Esophagus muscularis mucosa (tissue), 4 donors: ENCODE measurements at places on chromosomes 5 and 9. TPM values are rescaled to one million over a fixed set of nuclear protein-coding genes. Genes with fewer than 3 reads are reported as not detected.
A peak's percentile ranks its signal among the peaks of the same experiment; 100 is the strongest.

- DNase-seq: no peak
These were observed 87.5 kb upstream of the FBXW11 start for GRCh38 chr5:172093965-172094364.

DNA sequence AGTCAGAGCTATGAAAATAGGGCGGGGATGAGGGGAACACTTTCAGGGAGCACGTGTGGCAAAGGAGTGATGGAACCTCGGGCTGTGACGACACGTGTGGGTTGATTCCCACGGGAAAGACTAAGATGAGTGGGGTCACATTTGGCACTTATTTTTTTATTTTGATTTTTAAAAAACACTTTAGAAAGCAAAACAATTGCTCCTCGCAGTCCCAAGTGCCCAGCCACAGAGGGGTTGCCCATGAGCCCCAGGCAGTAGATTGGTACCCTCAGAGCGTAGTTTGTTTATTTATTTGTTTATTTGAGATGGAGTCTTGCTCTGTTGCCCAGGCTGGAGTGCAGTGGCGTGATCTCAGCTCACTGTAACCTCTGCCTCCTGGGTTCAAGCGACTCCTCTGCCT is 69.7 kb downstream of the WNK2 start:
- no peak for DNase-seq

GRCh38 chr5:97172227-97172626 is 10.8 kb downstream of the RIOK2 start:
- DNase-seq: no peak

- no peak for DNase-seq
These were observed 16.1 kb upstream of the MXD3 start for GRCh38 chr5:177327539-177328522.

DNA sequence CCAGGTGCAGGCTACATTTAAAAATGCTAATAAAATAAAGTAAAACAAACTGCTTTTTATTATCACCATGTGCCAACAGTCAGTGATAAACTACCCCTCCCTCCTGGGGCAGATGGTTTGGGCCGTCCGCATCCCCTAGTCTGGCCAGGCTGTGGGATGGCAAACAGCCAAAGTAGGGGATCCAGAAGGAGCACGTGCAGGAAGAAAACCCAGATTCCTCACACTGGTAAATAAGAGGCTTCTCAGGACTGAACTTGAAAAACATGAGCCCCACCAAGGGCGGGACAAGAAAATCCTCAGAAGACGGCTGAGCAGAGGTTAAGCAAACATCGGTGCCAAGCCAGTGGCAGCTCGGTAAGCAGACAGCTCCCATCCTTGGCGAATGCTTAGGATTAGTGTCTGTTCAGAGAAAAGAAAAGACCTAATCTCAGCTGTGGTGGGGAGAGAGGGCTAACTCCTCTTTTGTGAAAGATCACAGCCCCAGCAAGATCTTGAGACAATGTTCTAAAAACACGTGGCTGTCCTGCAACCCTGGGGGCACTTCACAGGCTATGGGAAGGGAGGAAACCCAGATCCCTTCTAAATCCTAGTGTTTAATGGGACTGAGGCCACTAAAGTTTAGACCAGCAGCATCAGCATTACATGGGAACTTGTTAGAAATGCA is 46.5 kb upstream of the GDNF start:
- DNase-seq: no peak

GRCh38 chr5:156322666-156323065 is 4.3 kb upstream of the SGCD start:
- no peak for DNase-seq

- no peak for DNase-seq
These were observed 12.1 kb downstream of the GALNT10 start for GRCh38 chr5:154202379-154203260.

- DNase-seq: no peak
These were observed 30.6 kb upstream of the TMED7 start for GRCh38 chr5:115656404-115656803.

- DNase-seq: peak; percentile 17
These were observed 20.4 kb upstream of the RFK start for GRCh38 chr9:76414661-76415060.

DNA sequence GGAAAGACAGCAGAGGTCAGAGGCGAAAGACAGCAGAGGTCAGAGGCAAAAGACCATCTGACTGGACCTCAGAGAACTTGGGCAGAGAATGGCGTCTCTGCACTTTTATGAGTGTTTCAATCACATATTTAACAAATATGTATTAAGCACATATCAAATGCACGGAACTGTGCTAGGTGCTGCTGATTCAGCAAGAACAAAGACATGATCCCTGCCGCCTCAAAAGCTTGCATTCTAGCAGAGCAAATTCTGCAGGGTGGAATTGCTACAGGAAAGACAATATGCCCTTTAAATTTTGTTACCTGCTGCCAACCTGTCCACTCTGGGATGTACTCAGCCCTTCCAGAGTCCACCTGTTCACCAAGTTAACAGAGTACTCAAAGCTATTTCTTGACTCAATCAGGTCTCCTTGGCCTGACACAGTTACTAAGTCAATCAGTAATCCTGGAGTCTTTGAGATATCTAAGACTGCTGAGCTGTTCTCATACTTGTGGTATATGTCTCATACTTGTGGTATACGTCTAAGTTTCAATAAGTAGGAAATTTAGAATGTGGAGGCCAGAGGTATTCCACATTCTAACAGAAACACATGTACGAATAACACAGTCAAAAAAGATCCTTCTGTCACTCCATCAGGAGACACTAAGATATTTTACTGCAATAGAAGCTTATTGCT is 131.8 kb downstream of the GNAQ start:
- DNase-seq: no peak

DNA sequence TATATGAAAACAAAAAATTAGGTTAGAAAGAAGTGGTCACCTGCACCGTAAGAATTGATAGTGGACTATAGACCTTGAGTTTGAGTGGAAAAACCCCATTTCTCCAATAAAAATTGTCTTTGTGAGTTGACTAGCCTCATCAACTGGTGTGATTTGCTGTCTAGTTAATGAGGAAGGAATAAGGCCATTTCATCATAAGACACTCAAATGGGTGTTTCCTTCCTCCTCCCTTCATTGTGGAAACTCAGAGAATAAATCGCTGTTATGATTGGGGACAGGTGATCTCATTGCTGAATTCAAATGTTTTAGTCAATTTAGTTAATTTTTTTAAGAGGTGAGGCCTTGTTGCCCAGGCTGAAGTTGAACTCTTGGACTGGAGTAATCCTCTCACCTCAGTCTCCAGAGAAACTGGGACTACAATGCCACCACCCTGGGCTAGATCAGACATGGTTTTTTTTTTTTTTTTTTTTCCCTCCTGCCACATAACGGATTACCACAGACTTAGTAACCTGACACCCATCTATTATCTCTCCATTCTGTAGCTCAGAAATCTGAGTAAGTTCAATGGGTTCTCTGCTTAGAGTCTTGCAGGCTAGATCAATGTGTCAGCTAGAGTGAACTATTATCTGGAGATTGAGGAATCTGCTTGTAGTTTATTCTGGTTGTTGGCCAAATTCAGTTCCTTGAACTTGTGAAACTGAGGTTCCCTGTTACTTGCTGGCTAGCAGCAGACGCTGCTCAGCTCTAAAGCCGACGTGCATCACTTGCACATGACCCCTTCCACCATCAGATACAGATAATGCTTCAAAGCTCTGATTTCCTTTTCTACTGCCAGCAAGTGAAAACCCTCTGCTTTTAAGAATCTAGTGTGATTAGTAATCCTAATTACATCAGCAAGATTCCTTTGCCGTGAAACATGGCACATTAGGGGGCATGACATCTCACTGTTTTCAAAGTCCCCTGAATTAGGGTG is 663.8 kb upstream of the CDH9 start:
- no peak for DNase-seq

DNA sequence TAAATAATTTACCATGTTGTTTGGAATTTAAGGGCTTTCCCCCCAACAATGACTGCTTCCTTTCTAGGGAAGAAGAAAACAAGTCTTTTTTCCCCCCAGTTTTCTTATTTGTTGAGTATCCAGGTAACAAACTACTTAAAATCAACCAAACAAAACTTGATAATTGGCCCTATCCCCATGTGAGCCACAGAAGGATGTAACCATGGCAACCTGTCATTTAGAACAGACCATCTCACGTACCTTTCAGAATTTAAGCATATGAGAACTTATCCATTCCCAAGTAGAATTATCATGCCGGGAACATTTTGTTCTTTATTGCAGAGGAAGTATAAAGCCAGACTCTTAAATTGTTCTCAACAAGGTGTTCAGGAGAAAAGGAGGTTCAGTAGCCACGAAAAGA is 392.3 kb downstream of the CETN3 start:
- DNase-seq: no peak

DNA sequence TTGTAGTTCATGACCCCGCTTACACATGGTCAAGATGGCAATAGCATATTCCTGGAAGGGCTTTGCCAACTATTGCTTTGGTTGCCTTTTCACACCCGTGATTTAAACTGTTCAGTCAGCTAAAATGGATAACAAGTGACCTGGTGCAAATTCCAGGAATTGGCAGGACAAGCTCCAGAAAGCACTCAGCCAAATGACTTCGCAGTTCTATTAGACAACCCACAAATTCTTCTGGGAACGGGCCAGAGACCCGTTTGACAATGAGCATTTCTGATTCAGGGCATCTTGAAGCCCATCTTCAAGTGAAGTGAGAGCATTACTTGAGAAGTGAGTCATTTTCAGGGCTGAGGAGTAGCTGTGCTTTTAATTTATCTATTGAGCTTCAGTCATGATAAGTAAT is 165.0 kb downstream of the DROSHA start:
- no peak for DNase-seq

- DNase-seq: peak; percentile 29
These were observed 33.5 kb upstream of the PIK3R1 start for GRCh38 chr5:68182094-68182493.

DNA sequence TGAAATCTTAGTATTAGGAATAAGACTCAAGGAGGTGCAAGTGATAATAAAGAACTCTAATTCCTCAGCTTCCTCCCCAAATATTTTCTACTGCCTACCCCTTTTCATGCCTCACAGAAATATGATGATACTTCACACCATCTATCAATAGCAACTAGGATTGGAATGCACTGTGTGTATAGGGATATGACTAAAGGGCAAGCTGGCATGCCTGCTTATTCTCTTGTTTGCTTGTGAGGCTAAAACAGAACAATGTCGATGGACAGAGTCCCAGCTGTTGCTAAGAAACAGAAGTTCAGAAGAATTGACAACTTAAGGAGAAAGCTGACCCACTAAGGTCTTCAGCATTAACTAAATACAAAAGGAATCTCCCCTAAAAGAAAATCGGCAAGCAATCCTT is 9.7 kb upstream of the CHD1 start:
- no peak for DNase-seq

- no peak for DNase-seq
These were observed 98.8 kb upstream of the KLF4 start for GRCh38 chr9:107588393-107588792.

- DNase-seq: no peak
These were observed 33.1 kb upstream of the MVB12B start for GRCh38 chr9:126293522-126293889.

DNA sequence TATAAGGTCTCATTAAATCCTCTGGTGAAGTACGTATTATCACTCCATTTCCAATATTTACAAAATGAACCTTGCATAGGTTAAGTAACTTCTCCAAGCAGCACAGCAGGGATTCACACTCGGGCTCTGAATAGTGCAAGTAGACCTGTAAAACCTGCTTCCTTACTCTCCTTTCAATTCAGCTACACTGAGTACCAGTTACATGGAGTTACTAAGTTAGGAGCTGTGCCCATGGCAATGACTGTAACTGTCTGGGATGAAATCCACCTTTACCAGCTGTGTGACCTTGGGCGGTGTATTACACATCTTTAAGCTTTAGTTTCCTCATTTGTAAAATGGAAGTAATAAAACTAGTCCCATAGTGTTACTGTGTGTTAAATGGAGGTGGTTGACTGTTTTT is 15.9 kb upstream of the MOB3B start:
- no peak for DNase-seq

- DNase-seq: peak; percentile 68
These were observed 447.8 kb downstream of the ENC1 start for GRCh38 chr5:74192606-74193299.

DNA sequence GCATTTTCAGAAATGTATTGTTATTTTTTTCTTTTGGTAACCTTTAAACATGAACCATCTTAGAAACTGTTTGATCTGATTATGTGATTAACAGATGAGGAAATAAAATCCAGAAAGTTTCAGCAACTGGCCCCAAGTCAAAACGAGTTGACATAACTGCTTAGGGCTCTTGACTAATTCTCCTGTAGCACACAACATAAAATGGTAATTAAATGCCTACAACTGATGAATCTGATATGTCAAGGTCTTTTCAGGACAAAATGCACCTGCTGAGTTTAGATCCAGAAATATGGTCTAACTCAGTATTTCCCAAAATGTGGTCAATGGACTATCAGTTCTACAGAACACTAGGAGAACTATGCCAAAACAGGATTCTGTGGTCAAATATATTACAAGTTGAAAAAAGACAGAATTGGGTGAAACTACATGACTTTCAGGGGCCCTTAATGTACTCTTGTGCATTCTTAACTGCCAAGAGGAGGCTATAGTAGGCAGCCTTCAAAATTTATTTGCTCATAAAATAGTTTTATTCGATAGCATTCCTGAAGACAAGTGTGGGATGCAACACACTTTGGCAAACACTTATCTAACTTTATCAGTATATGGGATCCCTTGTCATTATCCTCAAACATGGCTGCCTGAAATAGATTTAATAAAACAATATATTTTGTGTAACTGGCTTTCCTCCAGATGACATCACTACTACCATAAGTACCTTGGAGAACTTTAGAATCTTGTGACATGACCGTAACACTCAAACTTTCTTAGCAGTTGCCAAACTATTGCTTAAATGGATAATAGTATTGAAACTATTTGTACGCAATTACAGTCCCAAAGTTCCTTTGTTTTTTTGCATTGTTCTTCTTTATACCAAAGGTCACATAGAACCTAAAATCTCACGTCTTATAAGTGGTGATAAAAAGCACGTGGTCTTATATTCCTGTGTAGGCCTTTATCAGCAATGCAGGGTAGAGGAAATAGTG is 59.4 kb downstream of the FBN2 start:
- DNase-seq: no peak

CFAP90 gene
- not detected for total RNA-seq

ZNF883 gene
- 1.4 TPM for total RNA-seq

NR6A1 gene
- 1.8 TPM for total RNA-seq

GDF9 gene
- 0.23 TPM for total RNA-seq

CD274 gene
- total RNA-seq: 2.5 TPM

DNAJC25 gene
- total RNA-seq: 8.8 TPM

CA9 gene
- total RNA-seq: not detected

HTR4 gene
- not detected for total RNA-seq

ADAMTS2 gene
- total RNA-seq: 24.5 TPM

OTP gene
- total RNA-seq: not detected

ACTBL2 gene
- total RNA-seq: not detected
